Body of pancreas (tissue), 4 donors: ENCODE measurements at places on chromosomes 16 and 17. TPM values are rescaled to one million over a fixed set of nuclear protein-coding genes. Genes with fewer than 3 reads are reported as not detected.

Gene COX10
- total RNA-seq: 20.8 TPM

Gene NTN3
- not detected for total RNA-seq

DNA sequence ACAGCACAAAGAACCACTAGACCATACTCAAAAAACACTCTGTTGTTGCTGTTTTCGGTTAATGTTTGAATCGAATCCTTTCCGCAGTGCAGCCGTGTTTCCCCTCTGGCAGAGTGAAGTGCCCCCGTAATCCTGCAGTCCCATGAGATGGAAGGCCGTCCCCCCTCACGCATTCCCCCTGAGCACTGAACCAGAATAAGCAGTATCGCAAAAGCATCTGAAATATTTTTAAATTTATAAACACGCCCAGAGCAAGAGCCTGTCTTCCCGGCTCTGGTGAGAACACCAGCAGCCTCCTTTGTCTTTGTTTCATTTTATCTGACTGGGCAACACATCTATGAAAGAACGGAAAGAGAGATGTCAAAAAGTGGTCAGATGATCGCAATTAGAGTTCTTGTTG is 121.0 kb upstream of the ADAMTS18 start:
- no peak for DNase-seq

- no peak for DNase-seq
Observed at GRCh38 chr16:86011532-86011931, 112.6 kb downstream of the IRF8 start.

GRCh38 chr16:76444832-76445231 is 167.6 kb downstream of the CNTNAP4 start:
- no peak for DNase-seq

GRCh38 chr17:57455063-57455914 is 199.0 kb downstream of the MSI2 start:
- DNase-seq: no peak
